ENCODE measurements at places on chromosomes 4 and X.

DNA sequence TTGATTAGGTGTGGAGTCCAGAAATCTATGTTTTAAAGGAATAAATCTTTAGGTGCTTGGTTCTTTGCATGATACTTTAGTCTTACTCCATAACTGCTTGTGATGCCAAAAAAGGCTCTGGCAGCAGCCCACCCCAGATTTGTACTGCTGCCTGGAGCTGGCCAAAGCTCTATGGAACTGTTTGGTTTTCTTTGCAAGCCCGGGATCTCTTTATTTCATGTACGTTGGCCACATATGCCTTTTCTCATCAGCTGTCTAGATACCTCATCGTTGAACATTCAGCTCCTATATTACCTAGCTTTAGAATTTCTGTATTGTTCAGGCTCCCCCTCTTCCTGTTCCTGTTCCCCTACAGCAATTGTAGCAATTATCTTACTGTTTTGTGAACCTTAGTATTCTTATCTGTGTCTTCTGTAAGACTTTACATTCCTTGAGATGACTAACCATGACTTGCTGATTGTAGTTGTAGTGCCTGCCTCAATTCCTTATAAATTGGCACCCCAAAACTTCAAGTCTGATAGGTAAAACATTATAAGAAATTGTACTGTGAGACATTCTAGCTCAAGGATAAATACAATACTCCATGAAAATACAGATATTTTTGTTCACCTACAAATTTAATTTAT lies 199.4 kb upstream of the GPRIN3 start:
- no peak for DNase-seq

- no peak for DNase-seq
Measured at GRCh38 chr4:157423526-157424020, 203.0 kb downstream of the GRIA2 start.

GRCh38 chr4:185540487-185541120 lies 5.3 kb upstream of the PDLIM3 start:
- no peak for DNase-seq

DNA sequence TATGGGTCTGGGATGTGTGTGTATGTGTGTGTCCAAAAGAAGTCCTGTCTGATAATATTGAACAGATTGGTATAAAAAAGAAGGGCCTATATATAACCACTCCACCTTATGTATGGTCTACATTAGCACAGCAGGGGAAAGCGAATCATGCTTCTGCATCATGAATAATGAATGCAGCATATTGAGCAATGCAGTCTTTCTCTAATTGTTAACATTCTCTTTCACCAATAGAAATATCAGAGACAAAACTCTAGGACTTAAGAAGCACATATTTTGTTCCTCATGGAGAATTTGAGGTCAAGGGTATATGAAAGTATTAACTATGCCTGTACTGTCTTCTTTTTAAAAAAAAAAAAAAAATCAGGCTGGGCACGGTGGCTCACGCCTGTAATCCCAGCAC lies 264.3 kb upstream of the NOCT start:
- no peak for DNase-seq

GRCh38 chr4:87679449-87680169 lies 29.5 kb downstream of the DMP1 start:
- no peak for DNase-seq

DNA sequence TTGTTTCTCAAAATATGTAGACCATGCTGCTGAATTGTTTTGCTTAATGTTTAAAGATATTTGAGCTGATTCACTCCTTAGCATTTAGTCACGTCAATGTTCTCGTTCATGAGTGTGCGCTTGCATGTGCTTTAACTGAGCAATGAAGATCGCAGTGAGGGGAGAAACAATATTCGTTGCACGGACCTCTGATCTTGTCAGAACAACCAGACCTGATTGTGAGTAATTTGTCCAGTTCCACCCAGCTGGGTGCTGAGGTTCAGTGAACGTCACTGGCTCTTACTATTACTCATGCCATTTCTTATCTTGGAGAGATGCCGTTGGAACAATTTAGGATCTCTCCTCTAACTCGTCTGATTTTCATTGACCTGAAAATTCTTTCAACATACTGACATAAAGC lies 15.0 kb upstream of the PRKX start:
- no peak for DNase-seq

GRCh38 chrX:150933945-150934350 lies 35.5 kb upstream of the CD99L2 start:
- no peak for DNase-seq

GRCh38 chrX:86455495-86455894 lies 307.2 kb downstream of the DACH2 start:
- DNase-seq = no peak

All from colonic mucosa (tissue), 4 donors.